ENCODE measurements at places on chromosomes 4 and X.

- DNase-seq: no peak
Observed at GRCh38 chrX:137428766-137429591, 136.9 kb upstream of the ZIC3 start.

DNA sequence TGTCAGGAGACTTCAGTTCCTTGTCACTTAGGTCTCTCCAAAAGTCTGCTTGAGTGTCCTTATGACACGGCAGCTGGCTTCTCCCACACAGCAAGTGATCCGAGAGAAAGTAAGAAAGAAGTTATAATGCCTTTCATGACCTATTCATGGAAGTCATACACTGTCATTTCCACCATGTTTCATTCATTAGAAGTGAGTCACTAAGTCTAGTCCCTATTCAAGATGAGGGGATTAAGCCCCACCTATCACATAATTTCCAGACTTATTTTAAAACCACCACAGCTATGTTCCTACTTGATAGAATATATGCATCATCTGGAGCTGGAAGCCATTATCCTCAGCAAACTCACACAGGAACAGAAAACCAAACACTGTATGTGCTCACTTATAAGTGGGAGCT lies 25.2 kb upstream of the COL25A1 start:
- DNase-seq: no peak

- no peak for DNase-seq
Observed at GRCh38 chr4:94649381-94650133, 108.2 kb upstream of the BMPR1B start.

DNA sequence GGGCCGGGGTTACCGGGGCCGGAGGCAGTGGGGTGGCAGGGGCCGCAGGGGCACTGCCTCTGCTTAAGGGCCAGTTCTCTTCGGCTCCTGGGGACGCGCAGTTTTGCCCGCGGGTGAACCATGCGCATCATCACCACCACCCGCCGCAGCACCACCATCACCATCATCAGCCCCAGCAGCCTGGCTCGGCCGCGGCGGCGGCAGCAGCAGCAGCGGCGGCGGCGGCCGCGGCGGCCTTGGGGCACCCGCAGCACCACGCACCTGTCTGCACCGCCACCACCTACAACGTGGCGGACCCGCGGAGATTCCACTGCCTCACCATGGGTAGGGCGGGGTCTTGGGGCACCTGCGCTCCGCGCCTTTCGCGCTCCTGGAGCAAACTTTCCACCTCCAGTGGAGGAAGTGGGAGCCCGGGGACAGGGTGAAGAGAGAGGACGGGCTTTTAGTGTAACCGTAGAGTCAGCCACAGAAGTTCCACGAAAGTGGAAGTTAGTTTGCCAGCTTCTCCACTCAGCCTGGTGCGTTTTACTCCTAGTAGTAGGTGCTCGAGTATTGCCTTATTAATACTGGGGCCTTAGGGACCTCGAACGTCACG lies 729 bp downstream of the GSX2 start:
- no peak for DNase-seq

DNA sequence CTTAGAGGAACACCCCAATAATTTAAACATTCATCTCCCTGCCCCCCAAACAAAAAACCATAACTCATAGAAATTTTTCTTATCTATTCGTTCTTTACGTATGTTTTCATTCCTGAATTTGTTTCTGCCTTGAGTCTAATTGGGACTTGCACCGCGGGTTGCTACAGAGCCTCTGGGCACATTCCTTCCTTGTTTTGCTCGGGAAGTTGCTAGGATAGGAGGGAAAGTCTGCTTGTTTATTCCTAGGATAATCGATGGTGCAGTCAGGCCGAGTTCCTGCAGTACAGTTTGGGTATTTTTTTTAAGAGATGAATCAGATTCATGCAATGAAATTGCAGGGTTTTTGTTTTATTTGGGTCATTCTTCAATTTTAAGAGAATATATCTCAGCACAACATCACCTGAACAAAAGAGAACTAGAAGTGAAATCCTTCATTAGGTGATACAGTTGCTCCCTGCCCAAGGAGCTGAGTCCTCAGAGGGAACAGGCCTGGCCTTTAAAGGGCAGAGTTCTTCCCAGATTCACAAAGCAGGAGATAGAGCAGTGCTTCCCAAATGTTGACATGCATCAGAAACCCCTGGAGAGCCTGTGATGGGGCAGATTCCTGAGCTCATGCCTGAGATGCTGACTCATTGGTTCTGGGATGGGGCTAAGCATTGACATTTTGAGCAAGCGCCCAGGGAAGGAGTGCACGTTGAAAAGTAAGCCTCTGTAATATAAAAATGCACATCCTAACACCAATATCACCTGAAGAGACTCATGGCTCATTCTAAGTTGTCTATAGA lies 114.9 kb upstream of the FAM9B start:
- DNase-seq: peak; percentile 65

- DNase-seq: no peak
Observed at GRCh38 chrX:3263681-3264126, 82.7 kb downstream of the MXRA5 start.

DNA sequence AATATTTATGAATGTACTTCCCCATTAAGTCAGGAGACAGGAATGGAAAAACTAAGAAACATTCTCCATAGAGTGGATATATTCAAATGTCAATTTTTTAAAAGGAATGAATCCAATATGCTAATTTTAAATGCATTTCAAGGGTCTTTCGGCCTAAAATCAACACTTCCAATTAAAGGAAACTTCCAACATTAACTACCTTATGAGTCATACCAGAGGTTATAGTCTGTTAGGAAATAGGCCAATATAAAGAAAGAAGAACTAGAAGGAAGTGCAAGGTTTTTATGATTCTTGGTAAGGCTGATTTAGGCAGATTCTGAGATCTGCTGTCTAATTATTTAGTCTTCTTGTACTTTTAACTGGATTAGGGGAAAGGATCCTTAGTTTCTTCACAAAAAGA lies 260.1 kb upstream of the EDNRA start:
- no peak for DNase-seq

DNA sequence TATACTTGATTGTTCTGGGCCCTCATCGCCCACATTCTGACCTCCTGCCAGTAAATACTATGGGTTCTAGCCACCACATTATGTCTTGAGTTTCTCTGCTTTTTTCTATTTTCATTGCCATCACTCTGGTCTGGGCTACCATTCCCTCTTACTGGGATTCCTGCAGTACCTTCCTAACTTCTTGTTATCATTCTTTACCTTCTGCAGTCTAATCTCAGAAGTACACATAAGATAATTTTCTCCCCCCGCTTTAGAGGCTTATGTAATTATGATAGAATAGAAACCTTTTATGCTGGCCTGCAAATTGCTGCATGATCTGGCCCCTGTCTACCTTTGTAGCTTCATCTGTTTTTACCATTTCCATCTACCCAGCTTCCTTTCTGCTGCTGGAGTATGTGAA lies 19.2 kb downstream of the STIM2 start:
- no peak for DNase-seq

DNA sequence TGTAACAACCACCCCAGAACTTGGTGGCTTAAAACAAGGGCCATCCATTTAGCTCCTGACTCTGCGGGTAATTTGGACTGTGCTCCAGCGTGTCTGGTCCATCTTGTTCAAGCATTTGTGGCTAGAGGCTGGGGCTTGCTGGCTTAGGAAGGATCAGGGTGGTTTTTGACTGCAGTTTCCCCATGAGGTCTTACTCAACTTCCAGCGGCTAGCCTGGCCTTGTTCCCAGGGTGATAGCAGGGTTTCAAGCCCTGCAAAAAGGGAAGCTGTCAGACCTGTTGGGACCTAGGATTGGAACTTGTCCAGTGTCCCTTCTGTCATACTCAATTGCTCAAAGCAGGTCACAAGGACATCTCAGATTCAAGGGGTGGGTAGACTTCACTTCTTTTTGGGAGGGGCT lies 205.9 kb downstream of the STIM2 start:
- no peak for DNase-seq

DNA sequence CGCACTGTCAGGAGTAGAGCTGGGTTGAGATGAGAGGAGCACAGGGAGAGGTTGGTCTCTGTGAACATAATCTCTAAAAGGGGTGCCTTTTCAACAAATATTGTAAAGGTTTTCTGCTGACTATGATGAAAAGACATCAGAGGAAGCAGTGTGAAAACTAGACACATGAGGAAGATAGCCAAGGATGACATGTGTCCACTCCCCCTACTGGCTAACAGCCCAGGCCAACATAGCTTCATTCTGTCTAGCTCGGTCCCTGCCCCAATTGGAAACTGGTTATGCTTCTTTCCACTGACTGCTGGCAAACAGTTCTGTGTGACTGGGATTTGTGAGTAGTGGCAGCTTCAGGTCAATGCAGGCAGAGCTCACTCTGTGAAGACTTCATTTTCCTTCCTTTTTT lies 115.4 kb upstream of the ESX1 start:
- DNase-seq: peak; percentile 25

DNA sequence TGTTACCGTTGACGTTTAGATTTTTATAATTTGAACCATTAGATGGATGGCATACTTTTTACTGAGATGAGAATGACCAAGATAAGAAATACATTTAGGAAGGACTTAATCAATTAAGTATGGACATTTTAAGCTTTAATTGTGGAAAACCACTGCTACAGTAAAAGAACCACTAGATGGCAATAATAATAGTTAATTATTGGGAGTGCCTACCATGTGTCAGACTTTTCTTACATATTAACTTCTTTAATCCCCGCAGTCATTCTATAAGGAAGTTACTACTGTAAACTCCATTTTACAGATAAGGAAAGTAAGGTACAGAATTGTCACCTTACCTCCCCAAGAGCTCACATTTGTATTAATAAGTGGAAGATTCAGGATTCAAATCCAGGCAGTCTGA lies 48.5 kb upstream of the MYOZ2 start:
- DNase-seq: no peak
